ENCODE measurements at places on chromosomes 6 and 20. TPM values are rescaled to one million over a fixed set of nuclear protein-coding genes. Genes with fewer than 3 reads are reported as not detected.

DNA sequence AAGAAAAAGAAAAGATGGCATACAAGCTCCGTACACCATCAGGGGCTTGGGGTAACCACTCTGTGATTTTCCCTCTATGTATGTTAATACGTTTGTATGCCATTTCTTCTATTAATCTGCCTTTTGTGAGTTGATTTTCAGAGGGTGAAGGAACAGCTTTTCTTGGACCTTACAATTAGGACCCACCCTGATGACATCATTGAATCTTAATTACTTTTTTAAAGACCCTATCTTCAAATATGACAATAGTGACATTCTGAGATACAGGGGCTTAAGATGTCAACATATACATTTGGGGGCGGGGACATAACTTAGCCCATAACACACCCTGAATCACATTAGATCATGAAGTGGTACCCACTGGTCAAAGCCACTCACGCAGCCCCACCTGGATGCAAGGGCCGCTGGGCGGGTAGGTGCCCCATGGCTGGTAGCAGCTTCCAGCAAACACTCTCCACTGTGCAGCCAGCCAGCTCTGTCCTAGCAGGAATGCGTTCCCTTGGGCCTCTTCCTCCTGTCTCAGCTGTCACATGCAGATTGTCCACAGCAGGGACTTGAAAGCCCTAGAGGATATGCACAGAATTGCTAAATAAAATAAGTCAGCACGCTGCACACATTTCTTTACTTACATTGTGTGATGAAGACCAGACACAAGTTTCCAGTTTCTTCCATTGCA lies 74.5 kb downstream of the FOXF2 start:
- no peak for DNase-seq
- no peak overlapping the region for H3K27ac ChIP-seq
- H3K4me1 ChIP-seq, result peaks cover 7% of the 10 kb centered on the region
- H3K27me3 ChIP-seq, result peaks cover 2% of the 10 kb centered on the region
- no peak overlapping the region for H3K4me3 ChIP-seq

GRCh38 chr20:17637413-17637780 lies 44.6 kb downstream of the RRBP1 start:
- no peak overlapping the region for H3K4me3 ChIP-seq
- no peak for DNase-seq
- H3K36me3 ChIP-seq, result peaks cover 95% of the 10 kb centered on the region
- no peak overlapping the region for H3K27ac ChIP-seq
- no peaks in the 10 kb centered on the region for H3K27me3 ChIP-seq
- H3K4me1 ChIP-seq, result no peaks in the 10 kb centered on the region

GRCh38 chr6:4930025-4930691 lies 73.7 kb downstream of the RPP40 start:
- no peaks in the 10 kb centered on the region for H3K36me3 ChIP-seq
- H3K27ac ChIP-seq, result no peak overlapping the region
- no peak for DNase-seq
- H3K4me1 ChIP-seq, result peaks cover 8% of the 10 kb centered on the region

GRCh38 chr20:25033265-25033923 lies 24.5 kb downstream of the ACSS1 start:
- no peak overlapping the region for H3K27ac ChIP-seq
- H3K4me3 ChIP-seq, result no peak overlapping the region
- H3K27me3 ChIP-seq, result no peaks in the 10 kb centered on the region
- H3K36me3 ChIP-seq, result no peaks in the 10 kb centered on the region
- DNase-seq, result no peak
- H3K4me1 ChIP-seq, result peaks cover 4% of the 10 kb centered on the region

DNA sequence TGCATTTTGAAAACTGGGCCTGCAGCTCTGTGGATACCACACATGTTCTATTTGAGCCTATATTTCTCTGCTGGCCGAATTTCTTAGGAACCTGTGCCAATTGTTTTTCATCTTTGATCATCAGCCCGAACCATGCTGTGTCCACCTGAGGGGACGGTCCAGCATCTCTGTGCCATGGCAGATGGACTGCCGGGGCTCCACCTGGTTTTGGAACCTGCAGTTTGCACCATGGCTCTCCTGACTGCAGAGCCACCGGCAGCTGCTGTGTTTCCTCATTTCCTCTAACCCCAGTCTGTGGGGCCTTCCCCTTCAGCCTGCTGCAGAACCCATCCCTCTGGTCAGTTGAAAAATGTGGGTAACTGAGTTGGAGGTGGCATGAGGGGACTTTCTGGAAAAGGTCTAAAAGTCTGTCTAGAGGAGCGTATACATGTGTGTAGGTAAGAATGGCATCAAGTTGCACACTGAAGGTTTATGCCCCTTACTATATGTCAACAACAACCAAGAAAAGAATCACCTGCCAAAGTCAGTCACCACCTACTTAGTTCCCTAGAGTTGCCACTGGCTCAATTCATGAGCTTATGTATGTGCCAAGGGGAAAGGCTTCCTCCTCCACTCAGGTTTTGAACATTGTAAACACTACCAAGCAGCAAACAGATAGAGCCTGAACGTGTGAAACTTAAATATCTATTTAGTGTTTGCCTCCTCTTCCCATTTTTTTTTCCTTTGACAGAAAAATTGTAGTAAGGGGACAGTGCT lies 548.2 kb downstream of the PRKN start:
- H3K27ac ChIP-seq, result no peak overlapping the region
- H3K4me1 ChIP-seq, result no peaks in the 10 kb centered on the region
- no peaks in the 10 kb centered on the region for H3K36me3 ChIP-seq
- H3K27me3 ChIP-seq, result no peaks in the 10 kb centered on the region

- H3K27ac ChIP-seq, result no peak overlapping the region
- H3K36me3 ChIP-seq, result no peaks in the 10 kb centered on the region
- H3K27me3 ChIP-seq, result no peaks in the 10 kb centered on the region
- no peak for DNase-seq
- H3K4me1 ChIP-seq, result no peaks in the 10 kb centered on the region
- H3K4me3 ChIP-seq, result no peak overlapping the region
Measured at GRCh38 chr6:104252276-104252675, 607.4 kb downstream of the HACE1 start.

GRCh38 chr6:89613790-89614189 lies 24.8 kb downstream of the LYRM2 start:
- no peak overlapping the region for H3K27ac ChIP-seq
- H3K27me3 ChIP-seq, result no peaks in the 10 kb centered on the region
- DNase-seq, result no peak
- no peaks in the 10 kb centered on the region for H3K36me3 ChIP-seq
- H3K4me1 ChIP-seq, result peaks cover 6% of the 10 kb centered on the region

DNA sequence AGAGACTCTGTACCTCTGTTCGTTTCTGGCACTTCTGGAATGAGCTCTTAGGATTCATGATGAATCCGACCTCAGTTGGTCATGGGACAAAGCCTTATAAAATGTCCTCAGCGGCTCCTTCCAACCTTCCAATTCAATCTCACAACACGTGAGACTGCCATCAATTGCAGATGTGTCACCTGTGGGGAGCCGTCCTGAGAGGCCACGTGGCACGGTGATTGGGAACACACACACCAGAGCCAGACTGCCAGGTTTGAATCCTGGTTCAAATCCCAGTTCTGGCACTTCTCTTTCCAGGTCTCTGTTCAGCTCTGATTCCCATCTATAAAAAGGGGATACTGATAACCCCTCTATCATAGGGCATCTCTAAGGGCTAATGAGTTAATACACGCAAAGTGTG lies 124.5 kb downstream of the ANKRD60 start:
- no peak overlapping the region for H3K4me3 ChIP-seq
- H3K36me3 ChIP-seq, result no peaks in the 10 kb centered on the region
- DNase-seq, result no peak
- H3K27ac ChIP-seq, result no peak overlapping the region
- peaks cover 3% of the 10 kb centered on the region for H3K27me3 ChIP-seq

DNA sequence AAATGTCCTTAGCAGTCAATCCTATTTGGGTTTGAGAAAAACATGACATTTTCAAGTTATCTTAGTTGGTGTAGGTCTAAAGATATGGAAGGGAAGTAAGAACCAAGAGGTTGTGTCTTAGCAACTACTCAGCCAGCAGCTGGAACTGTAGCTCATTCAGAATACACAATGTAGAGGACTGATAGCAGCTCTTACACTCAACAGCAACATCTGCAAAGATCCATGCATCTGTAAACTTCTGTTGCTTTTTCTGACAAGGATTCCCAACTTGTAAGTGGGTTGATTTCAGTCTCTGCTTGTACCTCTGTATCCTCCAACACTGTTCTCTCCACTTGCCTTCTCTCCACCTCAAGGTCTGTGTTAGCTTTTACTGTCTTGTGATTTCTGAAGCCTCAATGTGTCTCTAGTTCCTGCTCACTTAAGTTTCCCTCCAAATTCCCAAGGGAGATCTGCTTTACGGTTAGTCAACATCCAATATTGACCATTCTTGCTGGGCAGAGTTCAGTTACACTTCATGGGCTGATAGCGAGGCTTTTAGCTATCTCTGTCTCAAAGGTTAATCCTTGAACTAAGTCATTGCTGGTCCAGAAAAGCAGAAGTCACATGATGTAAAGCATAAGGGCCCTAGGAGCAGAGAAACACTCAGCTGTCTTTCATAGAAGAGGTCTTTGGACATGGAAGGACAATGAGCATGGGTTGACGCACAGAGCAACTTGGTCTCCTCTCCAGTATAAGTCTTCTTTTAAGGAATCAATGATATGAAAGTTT lies 71.6 kb upstream of the LGSN start:
- no peaks in the 10 kb centered on the region for H3K4me1 ChIP-seq
- no peaks in the 10 kb centered on the region for H3K36me3 ChIP-seq
- no peak for DNase-seq
- no peaks in the 10 kb centered on the region for H3K27me3 ChIP-seq
- H3K4me3 ChIP-seq, result no peak overlapping the region
- H3K27ac ChIP-seq, result no peak overlapping the region

GRCh38 chr20:57540890-57541580 lies 16.1 kb upstream of the CTCFL start:
- no peak overlapping the region for H3K4me3 ChIP-seq
- H3K27me3 ChIP-seq, result peaks cover 26% of the 10 kb centered on the region
- no peaks in the 10 kb centered on the region for H3K36me3 ChIP-seq

- no peaks in the 10 kb centered on the region for H3K27me3 ChIP-seq
- no peak overlapping the region for H3K27ac ChIP-seq
- no peaks in the 10 kb centered on the region for H3K4me1 ChIP-seq
Measured at GRCh38 chr20:19924255-19924654, 92.9 kb upstream of the NAA20 start.

- H3K4me3 ChIP-seq, result no peak overlapping the region
- no peaks in the 10 kb centered on the region for H3K36me3 ChIP-seq
- H3K27ac ChIP-seq, result no peak overlapping the region
- no peaks in the 10 kb centered on the region for H3K27me3 ChIP-seq
- no peak for DNase-seq
- no peaks in the 10 kb centered on the region for H3K4me1 ChIP-seq
Measured at GRCh38 chr6:40509716-40510260, 77.4 kb downstream of the LRFN2 start.

GRCh38 chr6:46815130-46815529 lies 21.9 kb downstream of the MEP1A start:
- no peak overlapping the region for H3K4me3 ChIP-seq
- H3K4me1 ChIP-seq, result no peaks in the 10 kb centered on the region
- H3K27ac ChIP-seq, result no peak overlapping the region
- no peak for DNase-seq

GRCh38 chr20:361561-361960 lies 14.7 kb downstream of the NRSN2 start:
- no peaks in the 10 kb centered on the region for H3K27me3 ChIP-seq
- no peak overlapping the region for H3K4me3 ChIP-seq
- DNase-seq, result no peak
- H3K4me1 ChIP-seq, result peaks cover 18% of the 10 kb centered on the region
- no peak overlapping the region for H3K27ac ChIP-seq

DNA sequence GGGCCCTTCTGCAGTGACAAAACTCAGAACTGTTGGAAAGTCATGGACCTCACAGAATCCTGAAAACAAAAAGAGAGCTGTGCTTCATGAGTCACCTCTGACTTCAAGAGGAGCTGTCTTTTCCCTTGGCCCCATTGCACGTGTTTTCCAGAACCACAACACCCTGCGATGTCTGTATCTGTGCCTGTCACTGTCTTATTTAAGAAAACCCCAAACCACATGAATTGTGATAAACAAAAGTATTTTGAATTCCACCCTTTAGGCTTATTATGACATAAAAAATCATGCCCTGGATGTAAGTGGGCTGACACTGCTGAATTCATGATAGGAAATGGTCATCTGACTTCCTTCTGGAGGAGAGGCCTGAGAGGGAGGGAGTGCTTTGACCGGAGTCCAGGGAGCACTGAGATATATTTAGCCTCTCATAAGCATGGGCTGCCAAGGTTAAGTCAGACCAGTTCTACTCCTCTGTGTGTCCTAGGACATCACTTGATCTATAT lies 96.4 kb upstream of the DUSP22 start:
- H3K27me3 ChIP-seq, result no peaks in the 10 kb centered on the region
- no peak overlapping the region for H3K4me3 ChIP-seq
- H3K4me1 ChIP-seq, result no peaks in the 10 kb centered on the region
- H3K27ac ChIP-seq, result no peak overlapping the region
- no peaks in the 10 kb centered on the region for H3K36me3 ChIP-seq

- H3K27me3 ChIP-seq, result no peaks in the 10 kb centered on the region
- no peak overlapping the region for H3K27ac ChIP-seq
- no peaks in the 10 kb centered on the region for H3K36me3 ChIP-seq
- H3K4me3 ChIP-seq, result no peak overlapping the region
- no peak for DNase-seq
Measured at GRCh38 chr20:15637950-15638754, 935.1 kb downstream of the KIF16B start.

DNA sequence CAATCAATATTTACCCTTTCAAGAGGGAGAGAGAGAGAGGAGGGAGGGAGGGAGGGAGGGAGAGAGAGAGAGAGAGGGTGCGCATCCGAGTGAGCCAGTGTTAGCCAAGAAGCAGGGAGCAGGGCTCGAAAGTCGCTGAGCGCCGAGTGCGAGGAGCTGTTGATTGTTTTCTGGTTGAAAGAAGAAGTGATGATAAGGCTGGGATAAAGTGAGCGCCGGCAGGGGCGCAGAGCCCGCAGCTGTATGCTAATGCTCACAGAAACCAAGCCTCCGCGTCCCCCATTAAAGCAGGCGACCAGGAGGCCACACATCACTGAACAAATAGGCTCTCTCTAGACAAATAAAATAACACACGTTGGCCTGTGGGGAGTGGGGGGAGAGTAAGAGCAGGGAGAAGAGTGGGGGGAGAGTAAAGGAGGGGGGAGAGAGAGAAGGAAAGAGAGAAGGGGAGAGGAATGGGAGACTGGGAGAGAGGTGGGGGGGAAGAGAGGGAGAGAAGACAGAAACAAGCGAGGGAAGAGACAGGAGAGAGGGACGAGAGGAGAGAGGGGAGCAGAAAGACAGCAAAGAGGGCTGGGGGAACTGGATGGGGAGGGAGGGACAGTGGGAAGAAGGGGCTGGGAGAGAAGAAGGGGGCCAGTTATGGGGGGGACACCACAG lies 5.0 kb upstream of the INSM1 start:
- no peak overlapping the region for H3K4me3 ChIP-seq
- no peak for DNase-seq
- no peaks in the 10 kb centered on the region for H3K4me1 ChIP-seq
- no peak overlapping the region for H3K27ac ChIP-seq
- H3K27me3 ChIP-seq, result peaks cover 74% of the 10 kb centered on the region

CYP24A1 gene
- total RNA-seq, result not detected

B4GALT5 gene
- 43.9 TPM for total RNA-seq

ESR1 gene
- total RNA-seq, result 3.3 TPM

CBLN4 gene
- total RNA-seq, result under 0.01 TPM

SLC12A5 gene
- total RNA-seq, result under 0.01 TPM

SLC22A3 gene
- 18.9 TPM for total RNA-seq

EFCAB8 gene
- total RNA-seq, result 1.4 TPM

TBX18 gene
- total RNA-seq, result 64.1 TPM
